ENCODE measurements at places on chromosomes 12 and 14.

- peak; percentile 69 for DNase-seq
These were observed 1176.7 kb upstream of the SEL1L start for GRCh38 chr14:82710267-82710841.

DNA sequence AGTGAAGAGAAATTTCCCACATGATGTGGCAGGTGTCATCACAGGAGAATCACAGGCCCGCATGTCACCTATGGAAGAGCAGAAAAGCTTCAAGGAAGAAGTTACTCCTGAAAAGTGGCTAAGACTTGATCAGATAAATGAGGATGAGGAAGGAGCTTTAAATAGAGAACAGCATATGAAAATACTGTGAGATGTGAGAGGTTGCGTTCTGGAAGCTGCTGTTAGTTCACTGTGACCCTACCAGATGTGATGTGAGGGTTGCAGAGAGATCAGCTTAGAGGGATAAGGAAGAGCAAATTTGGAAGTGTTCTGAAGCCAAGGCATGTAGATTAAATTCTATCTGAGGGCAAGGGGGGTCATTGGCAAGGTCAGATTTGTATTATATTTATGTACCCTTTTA lies 17.1 kb downstream of the ERP27 start:
- DNase-seq, result no peak

DNA sequence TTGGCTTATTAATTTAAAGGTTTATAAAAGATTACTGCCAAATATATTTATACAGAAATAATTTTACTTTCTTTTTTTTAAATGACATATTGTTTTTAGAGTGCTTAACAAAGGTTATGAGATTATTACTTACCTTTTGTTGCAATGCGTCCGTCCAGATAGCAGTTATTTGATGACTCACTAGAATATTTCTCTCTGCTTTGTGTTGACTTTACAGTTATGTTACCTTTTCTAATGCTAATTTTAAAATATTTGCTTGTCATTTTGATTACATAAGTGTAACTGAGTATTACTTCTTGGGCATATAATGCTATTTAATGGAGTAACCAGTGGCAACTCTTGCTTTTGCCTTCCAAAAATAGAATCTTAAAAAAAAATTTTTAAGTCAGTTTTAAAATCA lies 6.3 kb upstream of the PZP start:
- DNase-seq, result no peak

GRCh38 chr12:53533471-53533870 lies 26.2 kb upstream of the NPFF start:
- no peak for DNase-seq

DNA sequence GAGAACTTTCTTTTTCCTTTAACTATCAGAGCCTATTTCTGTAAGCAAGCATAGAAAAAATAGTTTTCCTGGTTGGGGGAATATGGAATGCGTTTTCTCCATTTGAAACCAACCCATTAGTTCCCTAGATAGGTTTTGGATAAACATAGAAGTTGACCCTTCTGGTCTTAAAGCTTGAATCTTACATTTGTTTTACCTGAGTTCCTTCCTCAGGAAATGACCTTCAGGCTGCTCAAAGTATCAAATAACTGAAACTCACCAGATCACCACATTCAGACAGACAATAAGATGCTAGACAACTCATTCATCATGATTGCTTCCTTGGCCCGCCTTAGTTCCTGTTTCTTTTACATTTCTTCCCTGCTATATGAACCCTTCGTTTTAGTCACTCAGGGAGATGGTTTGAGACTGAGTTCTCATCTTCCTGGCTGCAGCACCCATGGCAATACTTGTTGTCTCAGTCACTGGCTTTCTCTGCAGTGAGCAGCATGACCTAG lies 52.2 kb downstream of the LRP6 start:
- peak; percentile 39 for DNase-seq

GRCh38 chr12:122336015-122336946 lies 70.0 kb upstream of the VPS33A start:
- peak; percentile 53 for DNase-seq

- no peak for DNase-seq
These were observed at the start of gene RNASE1 for GRCh38 chr14:20802341-20803084. Gene RNASE1 (minus strand): TSS chr14:20802844. CDS start chr14:20802068, 776 bp downstream.

- no peak for DNase-seq
These were observed 16.2 kb upstream of the FUT8 start for GRCh38 chr14:65396082-65396910.

GRCh38 chr14:70701610-70702009 lies 59.9 kb downstream of the TTC9 start:
- DNase-seq, result no peak

GRCh38 chr14:90604356-90604755 lies 207.5 kb downstream of the CALM1 start:
- DNase-seq, result no peak

GRCh38 chr14:40119321-40119720 lies 687.1 kb upstream of the FBXO33 start:
- DNase-seq, result no peak

DNA sequence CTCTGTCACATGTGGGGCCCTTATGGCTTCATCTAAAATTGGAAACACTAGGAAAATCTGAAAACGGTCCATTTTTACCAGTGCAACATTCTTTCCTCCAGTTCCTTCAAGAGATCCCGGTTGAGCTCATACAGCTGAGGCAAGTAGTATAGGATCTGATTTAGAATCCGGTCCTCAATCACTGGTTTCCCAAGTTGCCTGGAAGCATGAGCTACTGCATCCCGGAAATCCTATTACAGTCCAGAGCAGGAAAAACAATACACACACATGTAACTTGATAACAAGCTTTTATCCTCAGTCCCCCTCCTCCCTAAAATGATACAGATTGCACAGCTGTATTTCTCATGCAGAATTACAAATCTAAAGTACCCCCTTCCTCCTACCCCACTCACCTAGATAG lies 67.9 kb upstream of the NR2C1 start:
- no peak for DNase-seq

- no peak for DNase-seq
These were observed 39.8 kb upstream of the FBXO33 start for GRCh38 chr14:39472078-39472477.
